ENCODE measurements at places on chromosomes 4 and X.

DNA sequence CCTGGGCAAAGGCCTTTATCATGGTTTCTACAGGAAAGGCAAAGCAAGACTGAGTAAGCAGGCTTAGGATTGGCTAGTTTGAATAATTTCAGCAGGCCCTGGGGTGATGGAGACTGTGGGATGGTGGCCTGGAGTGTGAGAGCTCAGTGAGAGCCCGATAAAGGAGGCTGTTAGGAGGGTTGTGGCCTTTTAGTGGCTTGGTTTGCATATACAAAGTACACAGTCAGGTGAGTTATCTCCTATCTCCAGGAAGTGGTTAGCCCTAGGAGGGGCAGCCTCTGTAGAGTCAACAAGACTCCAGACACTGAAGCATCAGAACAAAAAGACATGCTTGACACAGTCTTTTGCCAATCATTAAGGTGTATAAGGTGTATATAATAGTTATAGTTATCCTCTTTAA lies 157.2 kb downstream of the CFAP299 start:
- DNase-seq: no peak

GRCh38 chr4:40699648-40700047 lies 50.1 kb upstream of the NSUN7 start:
- DNase-seq: no peak

DNA sequence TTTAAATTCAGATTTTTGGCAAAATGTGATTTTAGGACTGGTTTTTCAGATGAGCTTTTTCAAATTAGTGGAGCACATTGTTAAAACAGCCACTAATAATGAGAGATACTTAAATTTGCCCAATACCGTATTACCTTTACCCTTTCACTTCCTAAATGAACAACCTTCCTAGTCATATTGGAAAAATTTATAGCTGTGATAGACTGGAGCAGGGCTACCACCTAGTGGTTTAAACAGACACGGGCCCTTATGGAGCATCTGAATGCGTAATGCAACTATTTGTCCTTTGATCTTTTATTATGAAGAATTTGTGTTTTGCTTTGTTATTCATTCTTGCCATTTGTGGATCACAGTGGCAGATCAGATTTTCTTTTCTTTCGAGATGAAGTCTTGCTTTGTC lies 72.7 kb downstream of the KDM6A start:
- DNase-seq: no peak

DNA sequence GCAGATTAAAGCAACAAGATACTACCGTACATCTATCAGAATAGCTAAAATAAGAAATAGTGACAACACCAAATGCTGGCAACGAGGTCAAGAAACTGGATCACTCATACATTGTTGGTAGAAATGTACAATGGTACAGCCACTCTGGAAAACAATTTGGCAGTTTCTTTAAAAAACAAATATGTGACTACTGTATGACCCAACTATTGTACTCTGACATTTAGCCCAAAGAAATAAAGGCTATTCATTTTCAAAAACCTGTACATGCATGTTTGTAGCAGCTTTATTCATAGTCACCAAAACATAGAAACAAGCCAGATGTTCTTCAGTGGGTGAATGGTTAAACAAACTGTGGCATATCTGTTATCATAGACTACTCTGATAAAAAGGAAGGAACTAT lies 8.2 kb downstream of the CLCN3 start:
- DNase-seq: no peak
